Esophagus squamous epithelium (tissue), 5 donors: ENCODE measurements at places on chromosomes 13 and 19. TPM values are rescaled to one million over a fixed set of nuclear protein-coding genes. Genes with fewer than 3 reads are reported as not detected.

KIR3DL1 gene
- not detected for total RNA-seq

GRCh38 chr19:7318176-7318575, 24.0 kb upstream of the INSR start:
- H3K4me1 ChIP-seq = no peaks in the 10 kb centered on the region
- no peaks in the 10 kb centered on the region for H3K36me3 ChIP-seq
- H3K4me3 ChIP-seq = no peak overlapping the region
- H3K27ac ChIP-seq = no peak overlapping the region

DNA sequence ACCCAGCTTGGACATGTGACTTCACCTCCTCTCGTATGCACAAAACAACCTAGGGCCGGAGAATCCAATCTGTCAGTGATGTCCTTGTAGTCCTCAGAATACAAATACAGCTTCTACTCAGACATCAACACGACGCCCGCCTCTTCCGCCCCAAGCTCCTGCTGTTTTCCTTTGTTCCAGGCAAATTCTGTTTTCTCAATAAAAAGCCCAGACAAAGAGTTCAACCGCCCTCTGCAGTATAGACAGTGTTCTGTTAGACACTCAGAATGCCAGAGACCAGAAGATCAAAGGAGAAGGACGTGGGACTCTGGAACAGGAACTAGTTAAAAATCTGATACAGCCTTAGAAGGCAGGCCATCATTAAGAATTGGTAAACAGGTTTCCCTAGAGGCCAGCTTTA, 42.0 kb upstream of the GGACT start:
- H3K27me3 ChIP-seq = no peaks in the 10 kb centered on the region
- no peak overlapping the region for H3K4me3 ChIP-seq
- H3K36me3 ChIP-seq = peaks cover 73% of the 10 kb centered on the region
- DNase-seq = no peak
- peaks cover 15% of the 10 kb centered on the region for H3K4me1 ChIP-seq

KCNN1 gene
- not detected for total RNA-seq

GRCh38 chr13:29707876-29708543, 112.5 kb upstream of the SLC7A1 start:
- no peaks in the 10 kb centered on the region for H3K36me3 ChIP-seq
- no peak overlapping the region for H3K4me3 ChIP-seq
- H3K27me3 ChIP-seq = no peaks in the 10 kb centered on the region
- DNase-seq = no peak
- no peak overlapping the region for H3K27ac ChIP-seq
